ENCODE measurements at places on chromosomes 16 and 17. TPM values are rescaled to one million over a fixed set of nuclear protein-coding genes. Genes with fewer than 3 reads are reported as not detected.

DNA sequence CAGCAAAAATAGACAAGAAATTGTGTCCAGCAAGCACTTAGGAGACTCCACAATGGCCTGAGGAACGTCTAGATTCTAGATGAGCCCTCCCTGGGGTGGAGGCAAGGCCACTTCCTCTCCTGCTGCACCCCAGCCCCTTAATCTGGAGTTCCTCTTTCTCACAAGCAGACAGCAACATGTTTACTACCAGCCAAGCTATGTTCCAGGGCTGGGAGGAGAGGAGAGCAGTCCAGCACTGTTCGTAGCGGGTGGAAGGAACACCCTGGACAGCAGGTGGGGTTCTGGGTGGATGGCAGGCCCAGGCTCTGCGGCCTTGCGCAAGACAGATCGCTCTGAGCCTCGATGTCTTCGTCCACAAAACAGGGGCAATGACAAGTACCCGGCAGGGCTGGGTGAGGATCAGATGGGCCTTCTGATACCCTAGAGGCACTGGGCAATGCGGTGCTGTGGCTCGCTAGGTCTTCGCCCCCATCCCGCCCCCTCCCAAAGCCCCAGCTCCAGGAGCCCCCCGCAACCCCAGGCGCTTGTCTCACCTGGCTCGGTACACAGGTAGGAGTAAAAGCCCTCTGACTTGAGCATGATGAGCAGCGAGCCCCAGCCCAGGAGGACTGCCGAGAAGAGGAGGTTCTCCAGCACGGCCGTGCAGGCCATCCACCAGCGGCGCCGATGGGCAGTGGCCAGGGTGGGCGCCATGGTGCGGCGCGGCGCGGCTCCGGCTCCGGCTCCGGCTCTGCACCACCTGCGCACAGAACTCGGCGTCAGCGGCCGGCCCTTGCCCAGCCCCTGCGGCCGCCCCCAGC is 1.3 kb downstream of the SLC43A2 start:
- H3K4me1 ChIP-seq: peaks cover 11% of the 10 kb centered on the region
- H3K4me3 ChIP-seq: peak overlapping the region; percentile 66
- DNase-seq: no peak
- peaks cover 8% of the 10 kb centered on the region for H3K27me3 ChIP-seq
- no peaks in the 10 kb centered on the region for H3K36me3 ChIP-seq
- no peak overlapping the region for H3K27ac ChIP-seq

- peak overlapping the region; percentile 29 for H3K27ac ChIP-seq
- no peak for DNase-seq
- H3K36me3 ChIP-seq: no peaks in the 10 kb centered on the region
- H3K4me3 ChIP-seq: no peak overlapping the region
Measured at GRCh38 chr17:17106756-17107155, 64.5 kb downstream of the MPRIP start.

GRCh38 chr17:2138318-2138717 is 83.4 kb downstream of the HIC1 start:
- peak; percentile 37 for DNase-seq
- no peak overlapping the region for H3K4me3 ChIP-seq
- peak overlapping the region; percentile 44 for H3K27ac ChIP-seq
- no peaks in the 10 kb centered on the region for H3K27me3 ChIP-seq
- H3K4me1 ChIP-seq: peaks cover 25% of the 10 kb centered on the region

Gene TPSB2
- not detected for total RNA-seq

GRCh38 chr16:72092832-72093447 is 480 bp downstream of the TXNL4B start:
- H3K4me1 ChIP-seq: peaks cover 43% of the 10 kb centered on the region
- H3K27me3 ChIP-seq: no peaks in the 10 kb centered on the region
- H3K36me3 ChIP-seq: peaks cover 37% of the 10 kb centered on the region
- peak overlapping the region; percentile 99 for H3K27ac ChIP-seq
- DNase-seq: peak; percentile 12
- peak overlapping the region; percentile 100 for H3K4me3 ChIP-seq

All from activated CD8-positive, alpha-beta T cell treated with anti-CD3 and anti-CD28 coated beads for 36 hours (primary cell).